ENCODE measurements at places on chromosomes 12 and 14.

DNA sequence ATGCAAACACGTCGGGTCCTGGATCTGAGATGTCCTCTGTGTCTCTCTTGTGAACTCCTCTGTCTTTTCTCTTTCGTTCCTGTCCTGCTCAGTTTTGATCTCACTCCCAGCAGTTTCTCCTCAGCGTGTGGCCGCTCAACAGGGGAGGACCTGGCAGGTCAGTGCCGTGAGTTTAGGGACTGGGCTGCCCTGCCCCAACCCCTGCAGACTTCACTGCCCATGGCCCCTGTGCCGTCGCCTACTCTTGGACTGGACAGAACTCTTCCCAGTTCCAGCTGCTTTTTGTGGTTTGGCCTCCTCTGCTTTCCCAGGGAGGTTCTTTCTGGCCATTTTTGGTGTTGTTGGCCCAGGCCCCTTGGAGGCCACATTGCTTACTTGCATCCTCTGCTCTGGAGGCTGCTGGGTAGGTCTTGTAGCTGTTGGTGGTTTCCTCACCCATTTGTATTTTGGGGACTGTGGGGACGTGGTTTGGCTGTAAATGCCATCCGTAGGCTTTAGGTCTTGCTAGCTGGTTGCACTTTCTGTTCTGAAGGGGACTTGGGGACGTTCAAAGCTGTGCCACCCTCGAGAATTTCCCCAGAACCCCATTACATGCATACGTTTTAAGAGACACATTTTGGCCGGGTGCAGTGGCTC is 20.0 kb upstream of the DNAH10 start:
- no peak for DNase-seq

DNA sequence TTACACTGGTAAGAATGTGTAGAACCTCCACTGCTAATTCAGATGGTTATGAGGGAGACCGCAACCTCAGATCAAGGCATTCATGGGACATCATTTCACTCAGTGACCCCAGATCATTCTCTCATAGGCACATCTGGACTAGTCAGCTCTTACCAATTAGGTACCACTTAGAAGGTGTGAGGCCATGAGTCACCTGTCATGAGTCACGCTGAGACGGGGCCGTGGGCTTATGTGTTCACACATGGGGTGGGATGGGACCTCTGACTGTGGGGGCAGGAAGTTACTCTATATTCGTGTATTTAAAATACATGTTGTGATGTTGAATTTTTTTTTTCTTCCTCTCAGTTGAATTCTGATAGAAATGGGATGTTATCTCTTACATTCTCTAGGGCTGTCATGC is 55.9 kb downstream of the CCDC92 start:
- DNase-seq, result no peak

GRCh38 chr12:116955382-116956021 is 44.8 kb downstream of the FBXW8 start:
- DNase-seq, result no peak

DNA sequence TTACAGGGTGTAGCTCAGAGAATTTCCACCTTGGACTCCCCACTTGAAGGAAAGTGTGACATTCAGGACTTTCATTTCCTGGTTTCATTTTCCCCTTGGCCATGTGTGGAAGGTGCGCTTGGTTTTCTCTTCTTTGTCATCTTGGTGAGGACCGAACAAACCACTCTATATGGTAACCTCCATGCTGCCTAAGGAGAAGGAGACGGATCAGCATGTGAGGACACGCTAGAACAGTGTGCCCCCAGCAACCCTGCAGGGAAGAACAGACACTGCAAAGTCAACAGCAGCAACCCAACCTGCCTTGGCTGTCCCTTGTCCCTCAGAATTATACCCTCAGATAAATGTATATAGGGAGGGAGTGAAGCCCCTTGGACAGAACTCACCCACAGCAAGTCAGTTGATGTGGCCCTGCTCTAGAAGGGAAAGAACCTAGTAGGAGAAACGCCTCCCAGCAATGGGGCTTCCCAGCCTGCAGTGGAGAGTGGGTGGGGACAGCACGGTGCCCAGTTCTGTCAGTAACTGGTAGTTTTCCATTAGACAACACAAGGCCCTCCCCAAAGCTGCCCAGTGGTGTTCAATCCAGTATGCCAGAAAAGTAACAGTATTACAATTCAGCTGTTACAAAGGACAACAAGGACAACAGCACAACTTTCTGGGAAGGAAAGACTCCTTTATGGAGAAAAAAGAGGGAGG is 18.9 kb upstream of the COCH start:
- DNase-seq, result no peak

DNA sequence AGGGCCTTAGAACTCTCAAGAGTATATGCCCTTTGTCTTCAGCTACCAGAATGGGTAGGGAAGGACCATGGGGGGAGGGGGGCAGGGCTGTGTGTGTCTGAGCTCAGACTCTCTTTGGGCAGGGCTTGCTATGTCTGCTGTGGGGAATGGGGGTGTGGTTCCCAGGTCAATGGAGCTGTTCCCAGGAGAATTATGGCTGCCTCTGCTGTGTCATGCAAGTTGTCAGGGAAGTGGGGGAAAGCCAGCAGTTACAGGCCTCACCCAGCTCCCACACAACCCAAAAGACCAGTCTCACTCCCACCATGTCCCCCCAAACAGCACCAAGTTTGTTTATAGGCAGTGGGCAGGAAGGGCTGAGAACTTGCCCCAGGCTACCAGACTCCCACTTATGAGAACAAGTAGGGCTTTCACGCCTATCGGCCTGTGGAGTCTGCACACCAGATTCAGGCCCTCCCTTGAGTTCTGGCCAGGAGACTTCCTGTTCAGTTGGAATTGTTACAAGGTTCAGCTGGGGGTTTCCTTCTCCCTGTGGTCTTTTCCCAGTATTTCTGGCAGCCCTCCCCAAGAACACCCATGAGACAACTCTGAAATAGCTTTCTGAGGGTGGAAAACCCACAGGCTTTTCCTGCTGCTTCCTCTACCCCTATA is 6.1 kb upstream of the SERPINA11 start:
- DNase-seq, result no peak

DNA sequence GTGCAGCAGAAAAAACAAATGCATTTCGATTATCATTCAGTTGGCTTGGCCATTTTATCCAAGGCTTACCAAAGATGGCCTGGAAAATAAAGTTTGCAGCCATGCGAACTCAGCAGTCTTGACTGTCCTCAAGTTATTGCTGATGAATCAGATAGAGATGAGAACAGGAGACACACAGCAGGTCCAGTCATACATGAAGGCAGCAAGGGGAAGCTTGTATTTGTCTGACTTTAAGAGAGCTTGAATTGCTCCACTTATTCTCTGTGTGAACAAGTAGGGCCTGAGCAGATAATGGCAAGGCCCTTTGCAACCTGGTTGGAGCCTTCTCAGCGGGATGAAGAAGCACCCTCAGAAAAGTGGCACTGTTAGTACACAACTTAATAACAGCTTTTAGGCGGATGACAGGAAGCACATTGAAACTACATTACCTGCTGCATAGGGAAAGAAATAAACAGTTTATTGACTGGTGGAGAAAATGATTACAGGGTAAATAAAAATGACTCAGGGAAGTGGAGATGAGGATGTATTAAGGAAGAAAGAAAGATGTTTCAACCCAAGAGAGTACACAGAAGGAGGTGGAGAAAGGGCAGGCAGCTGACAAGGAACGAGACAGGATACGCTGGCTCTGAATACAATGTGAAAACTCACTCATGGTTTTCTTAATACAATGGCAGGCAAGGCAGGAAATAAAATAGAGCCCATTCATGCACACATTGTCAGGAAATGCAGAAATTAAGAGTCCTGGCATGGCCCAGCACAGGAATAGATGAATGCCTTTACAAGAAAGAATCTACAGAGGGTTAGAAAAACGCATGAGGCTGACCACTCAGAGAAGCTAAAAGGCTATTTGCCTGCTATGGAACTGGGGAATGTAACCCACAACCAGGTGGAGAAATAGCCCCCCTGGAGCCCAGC is 128.4 kb downstream of the GALC start:
- no peak for DNase-seq

GRCh38 chr12:57809425-57809824 is 9.1 kb downstream of the AVIL start:
- DNase-seq, result no peak

DNA sequence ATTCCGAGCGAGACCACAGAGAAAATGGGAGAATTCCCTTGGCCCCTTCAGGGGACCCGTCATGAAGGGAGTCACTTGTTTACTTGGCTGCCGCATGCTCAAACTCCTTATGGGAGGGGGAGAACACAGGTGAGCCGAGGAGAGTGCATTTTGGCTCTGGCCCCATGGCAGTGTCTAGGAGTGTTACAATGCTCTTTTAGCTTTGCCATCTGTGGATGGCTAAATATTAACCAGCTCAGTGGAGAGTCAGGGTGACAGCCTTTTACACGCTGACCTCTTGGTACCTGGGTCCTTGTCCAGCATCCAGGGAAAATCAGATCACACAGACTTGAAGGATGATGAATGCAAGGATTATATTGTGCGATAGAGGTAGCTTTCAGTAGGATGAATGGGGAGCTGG is 146.4 kb upstream of the ATXN7L3B start:
- no peak for DNase-seq

DNA sequence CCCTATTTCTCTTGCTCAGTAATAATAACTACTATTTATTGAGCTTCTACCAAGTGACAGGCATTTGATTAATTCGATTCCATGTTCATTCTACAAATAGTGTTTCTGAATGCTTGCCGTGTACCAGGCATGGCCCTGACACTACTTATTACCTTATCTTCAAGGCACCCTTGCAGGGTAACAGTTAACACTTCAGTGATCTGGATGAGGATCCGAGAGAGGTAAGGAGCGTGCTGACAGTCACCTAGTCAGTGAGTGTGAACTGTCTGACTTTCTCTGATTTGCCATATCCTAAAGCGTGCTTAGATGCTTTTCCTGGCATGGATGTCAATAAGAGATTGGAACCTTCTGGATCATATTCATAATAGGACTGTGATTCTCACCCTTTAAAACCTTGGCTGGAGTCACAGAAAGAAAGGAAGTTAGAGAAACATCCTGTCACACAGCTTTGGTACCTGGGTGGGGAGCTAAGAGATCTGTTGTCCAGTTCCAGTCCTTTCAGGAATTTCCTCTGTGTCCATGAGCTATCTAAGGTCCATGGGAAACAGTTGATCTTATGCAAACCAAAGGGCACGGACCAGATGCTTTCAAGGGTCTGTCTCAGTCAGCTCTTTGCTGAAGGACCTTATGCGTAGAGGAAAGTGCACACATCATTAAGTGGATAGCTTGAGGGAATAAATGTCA is 54.8 kb downstream of the PPFIBP1 start:
- no peak for DNase-seq

GRCh38 chr12:104340925-104341611 is 37.5 kb downstream of the EID3 start:
- DNase-seq, result no peak

DNA sequence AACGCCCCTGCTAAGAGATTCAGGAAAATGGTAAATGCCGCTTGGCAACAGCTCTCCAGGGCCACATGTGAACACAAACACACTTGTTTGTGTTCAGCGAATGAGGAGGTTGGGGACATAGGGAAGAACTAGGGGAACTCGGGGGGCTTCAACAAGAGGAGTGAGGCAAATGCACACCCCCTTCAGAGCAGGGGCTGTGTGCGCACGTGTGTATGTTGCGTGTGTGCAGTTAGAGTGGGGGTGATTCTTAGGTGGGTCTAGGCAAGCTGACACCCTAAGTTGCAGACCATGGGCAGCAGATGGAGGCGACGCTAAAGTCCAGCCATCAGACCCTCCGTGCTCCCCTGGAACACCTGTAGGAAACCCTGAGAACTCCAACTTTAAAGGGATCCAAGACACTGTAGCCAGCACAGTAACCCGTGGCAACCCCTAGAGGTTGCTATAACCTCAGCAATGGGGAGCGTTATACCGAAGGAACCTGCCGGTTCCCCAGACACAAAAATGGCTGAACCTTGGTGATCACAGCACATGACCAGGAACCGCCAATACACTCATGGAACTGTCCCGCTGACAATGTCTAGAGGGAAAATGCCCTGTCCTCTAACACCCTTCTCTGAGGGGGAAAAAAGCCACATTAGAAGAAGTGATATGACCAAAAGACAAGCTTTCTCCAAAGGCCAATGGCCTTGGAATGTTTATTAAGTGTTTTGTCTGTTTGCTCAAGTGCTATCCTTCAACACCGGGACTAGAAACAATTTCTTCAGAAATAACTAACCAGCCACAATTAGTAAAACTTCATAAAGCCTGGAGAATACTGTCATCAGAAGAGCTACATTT is 86.5 kb upstream of the CEP83 start:
- peak; percentile 8 for DNase-seq

- no peak for DNase-seq
These were observed 19.0 kb upstream of the RAB3IP start for GRCh38 chr12:69719336-69720316.

GRCh38 chr14:102770147-102771123 is 6.8 kb upstream of the TRAF3 start:
- no peak for DNase-seq

DNA sequence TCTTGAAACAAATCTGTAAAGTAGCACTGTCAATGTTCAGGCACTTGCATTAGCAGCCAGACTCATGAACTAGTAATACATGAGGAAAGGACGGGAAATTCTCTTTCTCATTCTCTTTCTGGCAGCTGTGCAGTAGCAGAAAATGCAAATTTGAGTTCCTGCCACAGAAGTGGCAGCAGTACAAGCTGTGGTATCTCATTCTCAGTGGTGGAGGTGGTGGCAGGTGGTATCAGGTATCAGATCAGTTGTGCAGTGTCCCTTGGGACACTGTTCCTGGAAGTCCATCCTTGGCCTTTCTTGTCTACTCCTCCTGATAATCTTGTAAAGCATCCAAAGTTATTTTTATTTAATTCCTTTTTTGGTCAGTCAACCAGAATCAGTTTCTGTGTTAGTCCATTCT is 103.0 kb downstream of the C12orf42 start:
- no peak for DNase-seq

DNA sequence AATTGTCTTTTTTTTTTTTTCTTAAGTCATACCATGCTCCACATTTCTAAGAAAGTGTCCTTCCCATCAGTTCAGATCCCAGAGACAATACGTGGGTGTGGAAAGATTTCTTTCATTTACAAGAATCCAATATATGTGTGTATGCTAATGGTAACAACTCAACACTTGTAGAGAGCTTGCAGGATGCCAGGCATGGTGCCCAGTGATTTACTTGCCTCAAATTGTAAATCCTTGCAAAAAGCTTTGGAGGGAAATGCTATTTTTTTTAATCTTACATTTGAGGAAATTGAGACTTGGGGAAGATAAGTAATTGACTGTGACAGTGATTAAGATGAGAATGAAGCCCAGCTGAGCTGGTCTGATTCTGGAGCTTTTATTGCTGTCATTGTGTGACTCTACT is 1264.6 kb upstream of the SEL1L start:
- DNase-seq, result no peak

DNA sequence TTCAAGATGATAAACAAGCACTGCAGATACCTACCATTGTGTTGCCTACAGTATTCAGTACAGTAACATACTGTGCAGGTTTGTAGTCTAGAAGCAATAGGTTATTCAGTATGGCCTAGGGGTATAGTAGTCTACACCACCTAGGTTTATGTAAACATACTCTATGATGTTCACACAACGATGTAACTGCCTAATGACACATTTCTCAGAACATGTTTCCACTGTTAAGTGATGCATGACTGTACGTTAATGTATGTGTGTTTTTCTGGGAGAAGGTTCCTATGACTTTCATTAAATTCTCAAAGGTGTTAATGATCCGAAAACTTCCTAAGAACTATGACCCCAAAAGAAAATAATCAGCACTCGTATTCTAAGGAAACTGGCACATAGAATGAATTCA is 20.9 kb upstream of the CALM1 start:
- no peak for DNase-seq

Measured in AG09319 (cell line).